ENCODE measurements at places on chromosomes 7 and 10.

DNA sequence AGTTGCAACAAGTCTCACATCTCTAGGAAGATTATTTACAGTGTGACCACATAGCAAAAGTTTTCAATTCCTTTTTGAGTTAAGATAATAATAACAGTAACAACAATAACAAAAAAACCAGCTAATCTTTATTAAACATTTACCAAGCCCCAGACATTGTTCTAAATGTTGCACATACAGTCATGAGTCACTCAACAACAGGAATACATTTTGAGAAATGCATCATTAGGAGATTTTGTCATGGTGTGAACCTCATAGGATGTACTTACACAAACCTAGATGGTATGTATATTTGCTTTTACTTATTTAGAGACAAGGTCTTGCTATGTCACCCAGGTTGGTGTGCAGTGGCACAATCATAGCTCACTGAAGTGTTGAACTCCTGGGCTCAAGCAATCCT lies 52.0 kb downstream of the SPAM1 start:
- DNase-seq = no peak

DNA sequence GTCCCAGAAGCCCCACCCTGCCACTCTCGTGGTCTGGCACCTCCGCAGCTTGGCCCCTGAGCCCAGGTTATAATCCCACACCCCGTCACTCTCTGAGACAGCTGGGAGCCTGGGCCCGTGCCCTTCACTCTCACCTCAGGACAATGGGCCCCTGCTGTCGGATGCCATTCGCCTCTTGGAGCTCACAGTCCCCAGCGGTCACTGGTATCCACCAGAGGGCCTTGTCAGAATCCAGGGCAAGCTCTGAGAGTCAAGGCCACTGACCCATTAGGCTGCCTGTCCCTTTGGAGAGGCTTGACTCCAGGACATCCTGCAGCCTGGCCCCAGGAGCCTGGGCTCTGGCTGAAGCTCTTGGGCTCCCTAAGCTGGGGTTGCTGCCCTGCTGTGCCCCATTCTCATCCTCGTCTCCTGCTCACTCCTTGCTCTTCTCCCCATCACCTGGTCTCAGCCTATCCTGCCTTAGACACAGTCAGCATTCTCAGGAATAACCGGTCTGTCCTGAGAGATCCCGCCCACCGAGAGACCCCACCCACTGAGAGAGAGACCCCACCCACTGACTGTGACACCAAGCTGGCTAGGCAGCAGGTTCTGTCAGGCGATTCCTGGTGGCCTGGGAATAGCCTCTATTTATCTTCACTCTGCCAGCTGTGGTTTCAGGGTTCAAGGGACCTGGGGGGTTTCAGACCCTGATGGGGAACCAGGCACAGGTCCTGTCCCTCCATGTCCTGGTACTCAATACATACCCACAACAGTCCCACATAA lies 27.7 kb downstream of the CPXM2 start:
- no peak for DNase-seq

DNA sequence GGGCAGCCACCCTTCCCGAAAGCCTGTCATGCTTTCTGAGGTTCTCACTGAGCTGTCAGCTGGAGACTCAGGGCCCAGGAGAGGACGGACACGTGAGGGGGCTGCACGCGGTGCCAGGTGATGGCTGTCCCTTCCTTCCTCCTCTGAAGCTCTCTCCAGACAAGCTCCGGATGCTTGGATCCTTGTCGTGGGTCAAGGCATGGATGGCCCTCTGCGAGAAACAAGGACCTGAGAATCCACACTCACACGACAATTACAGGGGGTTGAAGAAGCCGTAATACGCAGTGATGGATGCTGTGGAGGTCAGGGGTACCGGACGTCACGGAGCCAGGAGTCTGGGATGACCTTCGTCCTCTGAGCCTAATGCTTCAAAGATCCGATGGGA lies 170.3 kb downstream of the USP6NL start:
- DNase-seq = no peak

GRCh38 chr10:5973069-5973468 lies 4.3 kb downstream of the IL15RA start:
- no peak for DNase-seq

GRCh38 chr10:96512524-96513304 lies 1.0 kb downstream of the TLL2 start:
- DNase-seq = no peak

- DNase-seq = no peak
These were observed 193.8 kb downstream of the SNX10 start for GRCh38 chr7:26485367-26485934.

DNA sequence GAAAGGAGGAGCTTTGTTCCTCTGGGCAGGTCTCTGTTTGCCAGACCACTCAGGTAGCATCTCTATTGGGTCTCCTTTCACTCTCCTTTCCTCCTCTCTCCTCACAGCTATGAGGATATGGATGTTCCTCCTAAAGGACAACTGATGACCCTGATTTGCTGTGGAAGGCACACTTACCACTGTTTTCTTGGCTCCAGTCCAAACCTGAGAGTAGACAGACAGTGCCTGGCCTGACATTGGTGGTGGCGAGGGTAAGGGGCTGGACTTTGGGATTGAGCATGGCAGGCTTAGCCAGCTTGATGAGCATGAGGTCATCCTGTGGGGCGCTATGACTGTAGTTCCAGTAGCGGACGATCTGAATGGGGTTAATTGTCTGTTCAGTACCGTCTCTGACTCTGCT lies 3.6 kb downstream of the PRSS37 start:
- no peak for DNase-seq

GRCh38 chr10:110311357-110311949 lies 6.7 kb upstream of the SMNDC1 start:
- DNase-seq = no peak

DNA sequence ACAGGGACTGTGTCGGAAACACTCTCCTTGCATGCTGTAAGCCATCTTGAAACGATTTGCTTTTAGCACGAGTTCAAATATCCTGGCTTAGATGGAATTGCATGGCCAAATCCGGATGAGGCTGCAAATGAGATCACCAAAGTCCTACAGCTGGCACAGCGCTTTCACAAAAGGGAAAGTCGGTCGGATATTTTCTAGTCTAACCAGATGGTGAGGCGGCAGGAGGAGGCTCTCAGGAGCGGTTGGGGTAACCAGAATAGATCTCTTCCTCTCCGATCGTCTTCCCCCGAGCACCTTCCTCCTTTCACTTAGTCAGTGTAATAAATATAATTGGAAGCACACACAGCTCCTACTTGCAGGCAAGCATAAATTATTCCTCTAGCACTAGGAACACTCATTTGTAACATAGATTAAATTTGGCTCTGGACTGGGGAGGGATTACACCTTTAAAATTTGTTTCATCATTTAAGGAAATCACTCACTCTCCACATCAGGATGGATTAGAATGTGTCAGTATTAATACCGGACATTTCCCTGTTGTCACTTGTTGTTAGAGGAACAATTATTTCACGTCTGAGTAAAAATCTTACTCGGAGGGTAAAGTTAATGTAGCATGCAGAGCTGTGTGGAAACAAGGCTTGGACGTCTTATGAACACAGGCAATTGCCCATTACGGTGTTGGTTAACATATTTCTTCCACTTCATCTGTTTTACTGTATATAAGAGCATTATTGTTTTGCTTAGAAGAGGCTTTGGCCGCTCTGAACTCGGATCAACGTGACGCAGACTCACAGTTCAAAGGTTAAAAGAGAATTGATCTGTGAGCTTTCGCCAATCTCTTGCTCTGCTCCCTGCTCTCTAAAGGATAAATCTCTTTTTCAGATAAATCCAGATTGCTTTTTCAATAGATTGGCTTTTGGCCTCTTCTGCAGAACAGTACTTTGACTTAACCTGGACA lies 857.9 kb downstream of the TYW1 start:
- no peak for DNase-seq

GRCh38 chr10:44032216-44032615 lies 352.7 kb downstream of the CXCL12 start:
- DNase-seq = no peak

DNA sequence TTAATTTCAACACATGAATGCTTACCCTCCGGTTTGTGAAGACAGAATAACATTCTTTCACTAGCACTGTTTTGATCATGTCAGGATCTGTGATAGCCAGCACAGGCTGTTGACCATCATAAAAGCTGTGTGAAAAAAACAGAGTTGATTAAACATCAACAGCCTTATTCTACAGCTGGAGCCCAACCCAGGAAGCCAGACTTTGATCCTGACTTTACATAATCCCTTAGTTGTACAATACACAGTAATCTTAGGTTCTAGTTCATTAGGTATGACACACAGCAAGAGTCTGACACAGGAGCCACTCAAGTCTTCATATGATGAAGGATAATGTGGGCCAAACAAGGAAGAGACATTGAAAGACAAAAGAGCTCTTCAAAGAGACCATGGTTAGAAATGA lies 11.4 kb downstream of the CYP3A4 start:
- DNase-seq = no peak

- DNase-seq = no peak
These were observed 30.4 kb upstream of the HABP2 start for GRCh38 chr10:113522460-113522859.

- no peak for DNase-seq
These were observed 75.3 kb downstream of the GRB10 start for GRCh38 chr7:50707236-50708006.

GRCh38 chr10:104640339-104641186 lies 527 bp upstream of the SORCS3 start:
- DNase-seq = no peak

- peak; percentile 68 for DNase-seq
These were observed 703 bp upstream of the HILPDA start for GRCh38 chr7:128454808-128455542.

DNA sequence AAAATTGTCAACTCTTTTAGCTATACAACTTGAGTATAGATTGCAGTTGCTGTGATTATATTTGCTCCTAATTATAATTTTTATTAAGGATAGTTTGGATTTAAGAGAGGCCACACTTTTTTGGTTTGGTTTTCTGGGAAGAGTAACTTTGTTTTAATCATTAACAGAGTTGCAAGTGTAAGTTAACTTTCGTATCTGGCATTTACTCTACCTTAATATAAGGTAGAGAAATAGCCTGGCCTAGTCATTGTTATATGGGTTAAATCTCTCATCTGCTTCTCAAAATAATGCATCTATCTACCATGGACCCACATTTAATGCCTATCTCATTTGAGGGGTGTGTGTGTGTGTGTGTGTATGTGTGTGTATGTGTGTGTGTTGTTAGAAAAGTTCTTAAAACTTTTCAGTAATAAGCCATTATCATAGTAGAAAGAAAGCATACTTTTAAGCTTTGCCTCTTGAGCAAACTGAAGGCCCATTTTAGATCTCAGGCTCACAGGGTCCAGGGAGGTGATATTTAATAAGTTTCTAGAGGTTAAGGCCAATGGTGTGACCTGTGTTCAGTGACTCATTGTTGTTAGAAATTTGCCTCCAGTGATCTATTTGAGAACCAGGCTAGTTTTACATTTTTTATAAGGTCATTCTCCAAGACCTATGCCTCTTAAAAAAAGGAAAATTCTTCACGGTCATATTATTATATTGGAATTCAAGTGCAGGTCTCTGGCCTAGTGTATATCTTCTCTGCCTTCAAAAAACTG lies 10.9 kb upstream of the TEX47 start:
- DNase-seq = no peak

GRCh38 chr10:451021-451471 lies 238.4 kb downstream of the DIP2C start:
- no peak for DNase-seq

- DNase-seq = no peak
These were observed 304.5 kb downstream of the WDR37 start for GRCh38 chr10:1360558-1361164.

GRCh38 chr10:92692080-92692671 lies 2.4 kb downstream of the HHEX start:
- no peak for DNase-seq

DNA sequence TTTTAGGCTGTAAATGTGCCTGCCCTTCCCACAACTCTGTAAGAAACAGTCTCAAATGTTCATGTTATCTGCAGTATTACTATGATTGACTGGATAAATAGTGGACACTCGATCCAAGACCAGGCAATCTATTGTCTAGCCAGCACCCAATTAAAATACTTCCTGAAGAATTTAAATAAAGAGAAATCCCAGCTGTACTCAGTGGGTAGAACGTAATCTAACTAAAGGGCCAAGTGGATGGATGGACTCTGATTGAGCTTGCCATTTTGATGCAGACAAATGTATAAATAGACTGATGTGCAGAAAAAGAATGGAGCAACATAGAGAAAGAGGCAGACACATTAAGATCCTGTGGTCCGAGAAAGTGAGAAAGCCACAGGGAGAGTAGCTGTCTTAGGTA lies 158.0 kb downstream of the IPMK start:
- DNase-seq = no peak

GRCh38 chr10:129768437-129769355 lies 195.4 kb downstream of the EBF3 start:
- no peak for DNase-seq

DNA sequence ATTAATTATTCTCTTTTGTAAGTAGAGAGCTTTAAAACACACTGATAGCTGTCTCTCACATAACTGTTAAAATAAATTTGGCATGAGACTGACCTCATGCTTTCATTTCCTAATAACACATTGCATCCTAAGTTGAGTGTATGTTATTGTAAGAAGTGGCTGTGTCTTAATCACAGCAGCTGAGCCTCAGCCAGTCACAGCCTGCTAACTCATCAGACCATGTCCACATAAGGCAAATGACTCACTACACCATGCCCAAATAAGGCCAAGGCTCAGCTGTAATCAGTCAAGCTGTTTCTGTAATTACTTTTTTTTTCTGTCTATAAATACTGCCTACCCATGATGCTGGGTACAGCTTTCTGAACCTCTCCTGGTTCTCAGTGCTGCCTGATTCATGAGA lies 860.9 kb downstream of the XPNPEP1 start:
- DNase-seq = no peak

DNA sequence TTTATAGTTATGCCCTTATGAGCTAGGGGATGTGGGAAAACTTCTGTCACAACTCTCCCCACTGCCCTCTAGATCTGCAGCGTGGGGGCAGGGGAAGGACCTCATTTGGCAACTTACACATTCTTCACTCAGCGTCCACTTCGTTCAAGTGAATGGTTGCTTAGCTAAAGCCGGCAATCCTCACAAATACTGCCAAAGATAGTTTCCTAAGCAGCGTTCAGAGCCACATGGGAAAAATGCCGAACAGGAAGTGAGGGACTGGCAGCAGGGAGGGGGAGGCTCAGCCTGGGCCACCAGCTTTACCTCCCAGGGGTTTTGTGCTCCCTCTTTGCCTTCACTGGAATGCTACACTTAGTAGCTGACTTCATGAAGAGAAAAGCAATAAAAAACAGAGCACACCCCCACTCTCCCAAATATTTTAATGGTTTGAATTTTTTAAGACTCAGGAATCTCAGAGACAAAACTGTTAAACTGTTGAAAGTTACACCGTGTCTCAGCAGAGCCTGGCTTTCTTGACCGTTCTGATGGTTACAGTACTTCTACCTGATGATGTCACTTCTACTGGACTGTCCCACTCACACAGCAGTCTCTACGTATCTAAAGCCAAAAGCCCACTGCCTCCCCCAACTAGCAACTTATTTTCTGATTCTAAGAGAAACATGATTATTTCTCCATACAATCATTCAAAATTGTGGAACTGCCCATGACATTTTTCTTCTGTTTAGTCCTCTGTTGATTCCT lies 10.4 kb downstream of the GRM3 start:
- peak; percentile 51 for DNase-seq

All from amygdala (tissue), 56 donors.